Suprapubic skin (tissue), 4 donors: ENCODE measurements at places on chromosomes 16 and 17. TPM values are rescaled to one million over a fixed set of nuclear protein-coding genes. Genes with fewer than 3 reads are reported as not detected.

- DNase-seq = peak; percentile 59
- H3K4me3 ChIP-seq = no peak overlapping the region
- no peaks in the 10 kb centered on the region for H3K4me1 ChIP-seq
- H3K36me3 ChIP-seq = peaks cover 84% of the 10 kb centered on the region
Observed at GRCh38 chr17:63707151-63707550, 7.2 kb upstream of the LIMD2 start.

DNA sequence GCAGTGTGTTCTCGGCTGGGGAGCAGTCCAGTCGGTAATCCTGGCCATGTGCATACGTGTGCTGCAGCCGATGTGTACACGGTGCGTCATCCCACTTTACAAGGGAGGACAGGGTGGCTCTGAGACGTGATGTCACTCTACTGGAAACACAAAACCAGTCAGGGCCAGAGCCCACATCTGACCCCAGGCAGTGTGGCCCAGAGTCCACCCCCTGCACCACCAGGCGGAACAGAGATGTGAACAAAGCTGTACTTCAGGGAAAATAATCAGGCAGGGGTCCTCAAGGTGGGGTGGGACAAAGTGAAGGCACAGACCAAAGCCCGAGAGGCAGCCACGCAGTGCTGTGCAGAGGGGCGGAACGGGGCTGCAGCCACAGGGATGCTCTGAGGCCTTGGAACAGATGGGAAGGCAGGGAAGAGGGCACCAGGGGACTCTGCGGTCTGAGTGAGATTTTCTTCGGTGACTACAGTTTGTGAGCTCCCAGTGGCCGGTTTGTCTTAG lies 181.5 kb downstream of the ZNF423 start:
- H3K27me3 ChIP-seq = no peaks in the 10 kb centered on the region
- no peaks in the 10 kb centered on the region for H3K4me1 ChIP-seq
- no peak for DNase-seq
- no peak overlapping the region for H3K27ac ChIP-seq

DNA sequence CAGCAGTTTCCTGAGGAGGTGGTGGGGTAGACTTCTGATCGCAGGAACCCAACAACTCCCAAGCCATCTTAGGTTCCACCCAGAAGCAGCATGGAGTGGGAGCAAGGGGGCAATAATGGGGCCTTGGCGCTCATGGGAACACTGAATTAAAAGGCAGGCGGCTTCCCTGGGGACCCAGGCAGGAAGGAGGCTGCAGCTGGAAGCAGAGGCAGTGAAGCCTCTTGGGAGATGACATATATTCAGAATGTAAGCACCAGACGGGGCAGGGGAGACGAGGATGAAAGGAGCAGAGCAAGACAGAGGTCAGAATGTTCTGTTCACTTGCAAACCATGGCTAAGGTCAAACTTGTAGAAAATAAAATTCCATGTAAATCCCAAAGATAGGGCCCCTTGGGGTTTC lies 2.9 kb downstream of the HIGD1B start:
- H3K4me1 ChIP-seq = no peaks in the 10 kb centered on the region
- H3K4me3 ChIP-seq = no peak overlapping the region
- peaks cover 59% of the 10 kb centered on the region for H3K36me3 ChIP-seq
- no peaks in the 10 kb centered on the region for H3K27me3 ChIP-seq
- no peak overlapping the region for H3K27ac ChIP-seq

DNA sequence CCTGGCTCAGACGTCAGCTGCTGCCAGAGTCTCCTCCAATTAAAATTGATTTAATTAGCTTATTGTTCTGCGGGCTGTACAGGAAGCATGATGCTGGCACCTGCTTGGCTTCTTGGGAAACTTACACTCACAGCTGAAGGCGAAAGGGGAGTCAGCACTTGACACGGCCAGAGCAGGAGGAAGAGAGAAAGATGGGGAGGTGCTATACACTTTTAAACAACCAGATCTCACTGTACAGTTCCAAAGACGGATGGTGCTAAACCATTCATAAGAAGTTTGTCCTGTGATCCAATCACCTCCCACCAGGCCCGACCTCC lies 1.4 kb upstream of the PRDM7 start:
- H3K27ac ChIP-seq = no peak overlapping the region
- H3K27me3 ChIP-seq = no peaks in the 10 kb centered on the region
- H3K36me3 ChIP-seq = no peaks in the 10 kb centered on the region
- no peak overlapping the region for H3K4me3 ChIP-seq

GRCh38 chr16:8103649-8104289 lies 486.5 kb downstream of the TMEM114 start:
- no peaks in the 10 kb centered on the region for H3K4me1 ChIP-seq
- H3K27me3 ChIP-seq = no peaks in the 10 kb centered on the region
- no peak overlapping the region for H3K4me3 ChIP-seq
- no peak overlapping the region for H3K27ac ChIP-seq
- no peaks in the 10 kb centered on the region for H3K36me3 ChIP-seq

- H3K4me1 ChIP-seq = no peaks in the 10 kb centered on the region
- no peak for DNase-seq
- H3K4me3 ChIP-seq = no peak overlapping the region
- H3K27me3 ChIP-seq = no peaks in the 10 kb centered on the region
- H3K36me3 ChIP-seq = no peaks in the 10 kb centered on the region
- no peak overlapping the region for H3K27ac ChIP-seq
Observed at GRCh38 chr17:13428611-13429042, 173.1 kb downstream of the HS3ST3A1 start.

- no peak overlapping the region for H3K4me3 ChIP-seq
- H3K4me1 ChIP-seq = peaks cover 28% of the 10 kb centered on the region
- peaks cover 32% of the 10 kb centered on the region for H3K36me3 ChIP-seq
Observed at GRCh38 chr16:57258910-57259475, 13.9 kb downstream of the ARL2BP start.

DNA sequence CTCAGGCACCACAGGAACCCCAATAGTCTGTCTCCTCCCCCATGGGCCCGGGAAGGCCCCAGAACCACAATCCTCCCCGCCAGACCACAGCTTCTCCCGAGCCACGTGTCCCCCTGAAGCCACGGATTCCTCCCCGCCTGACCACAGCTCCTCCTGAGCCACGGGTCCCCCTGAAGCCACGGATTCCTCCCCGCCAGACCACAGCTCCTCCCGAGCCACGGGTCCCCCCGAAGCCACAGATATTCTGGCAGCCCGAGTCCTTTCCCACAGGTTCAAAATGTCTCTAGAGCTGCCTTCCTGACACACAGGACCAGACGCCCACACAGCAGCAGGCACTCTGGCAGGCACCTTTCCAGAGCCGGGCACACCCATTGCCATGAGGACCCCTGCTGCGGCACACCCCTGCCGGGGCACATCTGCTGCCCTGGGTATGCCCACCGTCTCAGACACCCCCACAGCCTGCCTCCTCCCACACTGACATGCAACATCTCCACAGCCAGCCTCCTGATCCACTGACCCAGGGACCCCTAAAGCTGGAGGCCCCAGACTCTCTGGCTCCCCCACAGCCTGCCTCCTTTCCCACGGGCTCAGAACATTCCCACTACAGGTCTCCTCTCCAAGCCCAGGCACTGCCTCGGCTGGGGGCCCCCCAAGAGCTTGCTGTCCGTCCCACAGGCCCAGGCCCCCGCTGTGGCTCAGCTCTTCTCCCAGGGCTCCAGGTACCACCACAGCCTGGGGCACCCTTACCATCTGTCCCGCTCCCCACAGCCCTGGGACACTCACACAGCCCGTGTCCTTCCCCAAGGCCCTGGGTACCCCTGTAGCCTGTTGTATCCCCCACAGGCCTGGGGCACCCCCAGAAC lies 2.2 kb downstream of the KIAA0753 start:
- H3K36me3 ChIP-seq = peaks cover 12% of the 10 kb centered on the region
- no peak for DNase-seq
- H3K4me1 ChIP-seq = peaks cover 45% of the 10 kb centered on the region
- H3K27me3 ChIP-seq = no peaks in the 10 kb centered on the region

DNA sequence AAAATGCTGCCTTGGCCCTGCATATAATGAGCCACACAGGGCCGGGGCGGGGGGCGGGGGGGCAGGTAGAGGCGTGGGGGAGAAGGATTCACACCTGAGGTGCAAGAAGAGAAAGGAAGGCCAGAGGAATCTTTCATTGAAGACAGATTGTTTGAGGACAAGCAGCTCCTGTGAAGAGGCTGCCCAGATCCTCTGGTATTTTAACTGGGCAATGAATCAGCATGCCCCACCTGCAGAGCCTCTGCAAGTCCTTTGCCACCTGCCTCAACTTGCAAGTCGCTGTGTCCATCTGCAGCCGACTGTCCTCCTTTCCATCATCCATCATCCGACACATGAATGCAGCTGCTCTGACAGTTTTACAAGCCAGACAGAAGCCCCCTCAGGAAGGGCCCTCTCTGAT lies 1.2 kb upstream of the SOST start:
- peaks cover 13% of the 10 kb centered on the region for H3K4me1 ChIP-seq
- peaks cover 41% of the 10 kb centered on the region for H3K27me3 ChIP-seq
- no peaks in the 10 kb centered on the region for H3K36me3 ChIP-seq
- no peak overlapping the region for H3K27ac ChIP-seq
- no peak overlapping the region for H3K4me3 ChIP-seq

DNA sequence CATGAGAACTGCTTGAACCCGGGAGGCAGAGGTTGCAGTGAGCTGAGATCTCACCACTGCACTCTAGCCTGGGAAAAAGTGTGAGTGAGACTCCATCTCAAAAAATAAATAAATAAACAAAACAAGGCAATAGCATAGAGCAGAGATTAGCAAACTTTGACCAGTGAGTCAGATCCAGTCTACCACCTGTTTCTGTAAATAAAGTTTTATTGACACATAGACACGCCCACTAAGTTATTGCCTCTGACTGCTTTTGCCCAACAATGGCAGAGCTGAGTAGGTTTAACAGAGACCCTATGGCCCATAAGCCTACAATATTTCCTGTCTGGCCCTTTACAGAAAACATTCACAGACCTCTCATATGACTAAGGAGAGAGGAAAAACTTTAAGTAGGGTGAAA lies 44.3 kb downstream of the XYLT1 start:
- H3K36me3 ChIP-seq = no peaks in the 10 kb centered on the region
- DNase-seq = no peak
- no peak overlapping the region for H3K27ac ChIP-seq
- no peaks in the 10 kb centered on the region for H3K27me3 ChIP-seq
- no peak overlapping the region for H3K4me3 ChIP-seq

DNA sequence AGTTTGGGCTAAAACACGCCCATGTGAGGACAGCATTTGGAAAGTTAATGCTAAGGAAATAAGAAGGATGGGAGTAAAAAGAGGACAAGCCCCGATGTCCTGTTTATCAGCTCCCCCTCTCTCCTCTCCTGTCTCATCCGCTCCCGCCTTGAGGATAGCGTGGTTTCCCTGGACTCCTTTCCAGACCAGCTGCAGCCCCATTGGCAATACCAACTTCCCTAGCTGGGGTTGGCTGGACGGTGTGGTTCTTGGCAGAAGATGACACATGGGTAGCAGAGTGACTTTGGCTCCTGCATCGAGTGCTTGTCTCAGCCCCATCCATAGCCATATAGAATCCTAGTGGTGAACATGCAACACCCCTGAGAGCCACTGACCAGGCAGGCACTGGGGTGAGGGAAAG lies 185.9 kb downstream of the CCDC182 start:
- H3K4me1 ChIP-seq = peaks cover 12% of the 10 kb centered on the region
- no peak overlapping the region for H3K27ac ChIP-seq
- H3K27me3 ChIP-seq = no peaks in the 10 kb centered on the region
- DNase-seq = no peak

- DNase-seq = peak; percentile 72
- no peaks in the 10 kb centered on the region for H3K27me3 ChIP-seq
- peak overlapping the region; percentile 100 for H3K27ac ChIP-seq
- H3K4me1 ChIP-seq = peaks cover 37% of the 10 kb centered on the region
Observed at GRCh38 chr16:2778630-2778958, 1.5 kb upstream of the ELOB start.

- peaks cover 3% of the 10 kb centered on the region for H3K4me1 ChIP-seq
- no peaks in the 10 kb centered on the region for H3K27me3 ChIP-seq
- no peak overlapping the region for H3K4me3 ChIP-seq
- H3K27ac ChIP-seq = no peak overlapping the region
- no peaks in the 10 kb centered on the region for H3K36me3 ChIP-seq
Observed at GRCh38 chr16:54052271-54052670, 234.3 kb downstream of the IRX3 start.

- peaks cover 38% of the 10 kb centered on the region for H3K4me1 ChIP-seq
- no peaks in the 10 kb centered on the region for H3K27me3 ChIP-seq
- peaks cover 5% of the 10 kb centered on the region for H3K36me3 ChIP-seq
- H3K4me3 ChIP-seq = no peak overlapping the region
- DNase-seq = no peak
Observed at GRCh38 chr17:49760296-49760695, 3.6 kb downstream of the FAM117A start.

GRCh38 chr17:35377068-35377467 lies 3.6 kb upstream of the SLFN11 start:
- H3K4me1 ChIP-seq = peaks cover 21% of the 10 kb centered on the region
- no peak overlapping the region for H3K4me3 ChIP-seq
- H3K27me3 ChIP-seq = peaks cover 27% of the 10 kb centered on the region
- H3K36me3 ChIP-seq = no peaks in the 10 kb centered on the region

NPW gene
- 3.0 TPM for total RNA-seq

ASGR1 gene
- 2.0 TPM for total RNA-seq

TLCD3A gene
- total RNA-seq = 76.1 TPM

GRIN2A gene
- total RNA-seq = 2.1 TPM

C17orf67 gene
- 0.52 TPM for total RNA-seq

NT5C3B gene
- total RNA-seq = 41.2 TPM

GINS2 gene
- not detected for total RNA-seq

GJD3 gene
- not detected for total RNA-seq

NME2 gene
- total RNA-seq = 239 TPM

MCRIP2 gene
- 10.3 TPM for total RNA-seq

KRT24 gene
- total RNA-seq = not detected

AOC2 gene
- total RNA-seq = 2.5 TPM
